Effector memory CD4-positive, alpha-beta T cell (primary cell): ENCODE measurements at places on chromosomes 1 and 21.

DNA sequence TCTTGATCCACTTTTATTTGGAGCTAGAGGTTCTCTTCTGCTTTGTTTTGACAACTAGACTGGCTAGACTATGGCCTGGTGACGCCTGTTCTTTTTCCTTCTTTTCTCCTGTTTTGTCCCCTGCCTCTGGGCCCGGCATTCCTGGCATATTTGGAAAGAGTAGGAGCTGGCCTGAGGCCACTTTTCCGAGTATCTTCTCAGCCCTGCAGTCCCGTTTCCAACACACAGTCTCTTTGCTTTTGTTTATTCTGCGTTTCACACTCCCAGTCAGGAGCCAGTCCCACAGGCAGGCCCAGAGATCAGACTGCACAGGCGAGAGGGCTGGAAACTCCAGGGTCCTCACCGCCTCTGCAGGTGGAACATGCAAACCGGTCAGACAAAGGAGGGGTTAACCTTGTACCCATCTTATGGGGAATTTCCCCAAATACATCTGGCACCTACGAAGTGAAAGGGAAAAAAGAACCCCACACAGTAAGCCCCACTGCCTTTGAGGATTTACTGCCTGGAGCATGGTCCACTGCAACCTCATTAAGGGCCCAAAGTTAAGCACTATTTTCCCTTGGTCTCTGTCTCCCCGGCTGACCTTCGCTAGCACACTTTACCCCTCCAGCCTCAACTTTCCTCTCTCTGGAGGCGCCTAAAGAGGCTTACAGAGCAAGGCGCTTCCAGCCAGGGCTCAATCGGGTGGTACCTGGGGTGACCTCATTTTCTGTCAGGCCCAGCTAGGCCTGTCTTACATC lies 141.1 kb downstream of the TOMM20 start:
- DNase-seq: no peak

GRCh38 chr1:168803806-168804510 lies 75.0 kb upstream of the DPT start:
- no peak for DNase-seq

- no peak for DNase-seq
Observed at GRCh38 chr1:15737324-15738319, 1.6 kb downstream of the SLC25A34 start.

DNA sequence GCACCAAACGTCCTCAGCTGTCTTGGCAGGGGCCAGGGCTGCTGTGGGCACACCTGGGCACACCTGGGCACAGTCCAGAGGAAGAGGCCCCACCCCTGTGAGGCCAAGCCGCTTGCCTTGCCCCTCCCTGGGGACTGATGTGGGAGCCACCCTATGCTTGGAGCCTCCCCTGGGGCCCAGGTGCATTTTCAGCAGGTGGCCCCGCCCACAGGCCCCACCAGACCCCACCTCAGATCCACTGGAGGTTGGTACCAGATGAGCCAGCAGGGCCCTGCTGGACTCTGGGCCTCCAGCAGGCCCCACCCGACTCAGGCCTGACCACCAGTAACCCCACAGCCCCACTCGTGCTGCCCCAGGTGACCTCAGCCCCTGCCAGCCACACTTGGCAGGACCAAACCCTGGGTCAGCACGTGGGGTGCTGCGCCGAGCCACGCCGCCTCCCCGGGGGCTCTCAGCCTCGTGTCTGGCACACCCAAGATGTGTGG lies 8.8 kb downstream of the SLC19A1 start:
- no peak for DNase-seq

GRCh38 chr1:109578947-109579443 lies 30.6 kb downstream of the GNAI3 start:
- no peak for DNase-seq

DNA sequence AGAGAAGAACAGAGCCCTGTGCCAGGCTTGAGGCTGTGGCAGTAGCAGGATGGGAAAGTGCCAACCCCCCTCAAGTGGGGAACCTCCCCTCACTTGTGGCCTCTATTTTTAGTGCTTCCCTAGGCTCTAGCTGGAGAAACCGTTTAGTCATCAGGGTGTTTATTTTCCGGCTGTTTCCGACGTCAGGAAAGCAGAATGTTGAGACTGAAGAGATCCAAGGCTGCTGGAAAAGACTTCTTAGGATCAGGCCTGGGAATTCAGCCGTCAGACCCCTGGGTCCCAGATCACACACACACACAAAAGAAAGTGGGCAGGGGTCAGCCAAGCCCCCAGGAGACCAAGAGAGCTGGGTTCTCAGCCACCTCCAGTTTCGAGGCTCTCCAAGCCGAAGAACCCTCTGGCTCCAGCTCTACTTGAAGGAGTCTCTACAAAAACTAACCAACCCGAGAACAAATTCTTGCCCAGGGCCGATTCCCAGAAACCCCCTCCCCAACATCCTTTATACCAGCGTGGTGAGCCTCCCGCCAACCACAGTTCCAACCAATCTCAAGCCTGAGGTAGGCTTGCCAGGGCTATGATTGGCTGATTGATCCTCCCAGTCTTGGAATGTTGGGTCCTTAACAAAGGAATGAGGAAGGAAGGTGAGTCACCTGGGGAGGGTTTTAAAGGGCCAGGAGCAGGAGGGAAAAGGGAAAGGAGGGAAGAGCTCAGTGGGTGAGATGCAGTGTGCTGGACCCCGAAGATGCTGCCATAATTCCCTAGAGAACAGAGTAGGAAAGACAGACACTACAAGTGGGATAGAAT lies 2.5 kb upstream of the MEF2D start:
- no peak for DNase-seq

GRCh38 chr1:27349784-27350662 lies 8.2 kb downstream of the SYTL1 start:
- DNase-seq: no peak

- no peak for DNase-seq
Observed at GRCh38 chr1:215704089-215704860, 137.2 kb downstream of the KCTD3 start.

DNA sequence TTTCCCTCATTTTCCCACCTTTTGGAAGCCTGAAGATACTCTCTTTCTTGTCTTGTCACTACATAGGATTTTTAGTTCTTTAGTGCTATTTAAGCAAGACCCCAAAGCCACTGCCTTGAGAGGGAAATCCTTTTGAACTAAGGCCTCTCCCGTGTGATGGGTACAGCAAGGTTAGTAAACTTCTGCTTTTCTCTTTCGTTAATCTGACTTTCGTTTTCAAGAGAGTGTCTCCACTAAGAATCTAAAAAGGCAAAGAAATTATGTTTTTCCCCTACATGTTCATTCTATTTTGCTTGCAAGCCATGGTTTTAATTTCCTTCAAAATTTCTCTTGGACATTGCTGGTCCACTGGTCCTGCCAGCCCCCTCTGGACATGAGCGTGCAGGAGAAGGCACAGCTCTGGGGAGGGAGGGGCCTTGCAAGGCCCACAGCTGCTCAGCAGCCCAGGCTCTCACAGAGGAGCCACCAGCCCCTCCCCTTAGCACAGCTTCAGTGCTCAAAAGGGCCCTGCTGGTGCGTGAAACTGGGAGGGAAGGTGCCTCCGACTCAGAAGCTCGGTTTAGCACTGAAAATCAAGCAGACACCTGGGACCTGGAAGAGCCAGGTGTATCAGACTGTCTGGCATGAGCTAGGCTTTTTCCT lies 210.9 kb upstream of the GALNT2 start:
- DNase-seq: no peak

- DNase-seq: no peak
Observed at GRCh38 chr1:211033921-211034525, 99.9 kb downstream of the KCNH1 start.

DNA sequence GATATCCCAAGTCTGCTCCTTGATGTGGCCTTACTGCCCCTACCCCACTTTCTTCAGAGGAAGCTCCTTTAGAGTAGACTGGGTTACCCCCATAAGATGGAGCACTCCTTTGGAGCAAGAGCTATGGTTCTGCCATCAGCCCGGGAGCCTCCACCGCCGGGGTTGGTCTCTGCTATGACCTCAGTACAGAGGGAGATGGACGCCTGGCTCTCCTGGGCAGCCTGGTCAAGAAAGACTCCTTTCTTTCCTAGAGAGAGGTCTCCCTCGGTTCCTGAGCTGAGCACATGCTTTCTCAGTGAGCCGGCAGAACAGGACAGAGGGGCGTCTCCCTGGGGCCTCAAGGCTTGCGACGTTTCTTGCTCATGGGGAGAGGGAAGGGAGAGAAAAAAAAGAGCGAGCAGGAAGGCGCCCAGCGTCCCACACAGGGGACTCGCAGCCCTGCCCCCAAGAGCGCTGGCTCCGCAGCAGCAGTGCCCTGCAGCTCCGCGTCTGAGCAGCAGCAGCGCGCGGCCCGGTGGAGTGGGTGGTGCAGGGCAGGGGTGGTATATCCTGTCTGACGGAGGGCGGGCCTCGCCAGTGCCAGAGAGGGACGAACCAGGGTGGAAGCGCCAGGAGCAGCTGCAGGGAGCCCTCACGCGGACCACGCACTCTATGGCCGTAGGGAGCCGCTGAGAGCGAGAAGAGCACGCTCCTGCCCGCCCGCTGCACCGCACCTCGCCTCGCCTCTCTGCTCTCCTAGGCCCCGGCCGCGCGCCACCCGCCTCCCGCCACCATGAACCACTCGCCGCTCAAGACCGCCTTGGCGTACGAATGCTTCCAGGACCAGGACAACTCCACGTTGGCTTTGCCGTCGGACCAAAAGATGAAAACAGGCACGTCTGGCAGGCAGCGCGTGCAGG lies at the start of gene PKP1:
Gene PKP1 (plus strand): TSS at position 576 of the 899 bp plus-strand sequence. CDS start 197 bp downstream, at position 773.
- DNase-seq: no peak

DNA sequence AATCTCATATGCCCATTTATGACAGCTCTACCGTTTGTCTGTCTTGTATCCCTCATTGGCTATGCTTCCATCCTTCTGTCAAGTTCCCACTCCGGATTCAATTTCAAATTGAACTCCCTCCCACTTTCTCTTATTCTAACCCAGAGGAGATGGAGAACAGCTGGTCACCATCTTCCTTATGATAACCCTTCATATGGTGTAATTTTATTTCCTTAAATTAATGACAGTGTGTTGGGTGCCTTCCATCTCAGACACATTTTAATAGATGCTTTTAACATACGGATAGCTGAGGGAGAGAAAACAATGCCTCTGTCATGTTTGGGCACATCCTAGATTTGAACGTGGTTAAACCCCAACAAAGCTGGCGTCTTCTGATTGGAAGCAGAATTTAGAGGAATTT lies 103.0 kb upstream of the PLXNA2 start:
- no peak for DNase-seq

DNA sequence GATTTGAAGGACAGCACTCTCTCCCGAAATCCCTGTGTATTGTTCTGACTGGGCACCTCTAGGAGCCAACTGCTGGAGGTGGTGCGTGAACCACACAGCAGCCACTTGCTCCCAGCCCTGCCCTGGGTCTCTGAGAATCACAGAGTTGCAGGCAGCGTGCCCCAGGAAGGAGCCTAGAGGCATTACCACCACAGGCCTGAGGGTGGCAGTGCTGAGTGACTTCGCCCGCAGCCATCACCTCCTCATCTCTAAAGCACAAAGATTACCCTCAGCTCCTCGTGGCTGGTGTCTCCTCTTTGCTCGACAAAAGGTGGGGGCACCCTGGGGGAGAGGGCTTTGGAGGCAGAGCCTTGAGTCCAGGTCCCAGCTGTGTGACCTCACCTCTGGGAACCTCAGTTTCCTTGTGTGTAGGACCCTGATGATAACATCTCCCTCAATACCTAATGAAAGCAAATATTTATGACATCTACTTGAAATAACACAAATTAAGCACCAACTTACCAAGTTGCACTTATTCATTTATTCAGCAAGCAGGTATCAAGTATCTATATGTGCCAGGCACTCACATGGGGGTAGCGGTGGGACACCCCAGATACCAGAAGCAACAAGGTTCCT lies 86.3 kb downstream of the VWA5B1 start:
- DNase-seq: peak; percentile 11

DNA sequence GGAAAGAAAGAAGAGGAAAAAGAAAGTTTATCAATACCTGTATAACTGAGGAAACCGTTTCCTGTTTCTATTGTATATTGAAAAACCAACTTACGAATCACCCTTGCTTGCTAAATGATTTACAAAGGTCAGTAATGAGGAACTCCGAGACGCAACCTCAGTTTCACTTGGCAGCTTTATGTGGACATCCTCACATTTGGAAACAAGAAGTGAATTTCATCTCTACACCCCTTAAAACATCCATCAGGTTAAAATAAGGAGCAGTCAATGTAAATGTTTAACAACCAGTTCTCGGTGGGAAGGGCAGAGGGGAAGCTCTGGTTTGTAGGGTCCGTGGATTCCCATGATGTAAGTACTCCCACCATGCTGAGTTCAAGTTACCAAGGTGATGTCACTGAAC lies 481.7 kb upstream of the RUNX1 start:
- no peak for DNase-seq

DNA sequence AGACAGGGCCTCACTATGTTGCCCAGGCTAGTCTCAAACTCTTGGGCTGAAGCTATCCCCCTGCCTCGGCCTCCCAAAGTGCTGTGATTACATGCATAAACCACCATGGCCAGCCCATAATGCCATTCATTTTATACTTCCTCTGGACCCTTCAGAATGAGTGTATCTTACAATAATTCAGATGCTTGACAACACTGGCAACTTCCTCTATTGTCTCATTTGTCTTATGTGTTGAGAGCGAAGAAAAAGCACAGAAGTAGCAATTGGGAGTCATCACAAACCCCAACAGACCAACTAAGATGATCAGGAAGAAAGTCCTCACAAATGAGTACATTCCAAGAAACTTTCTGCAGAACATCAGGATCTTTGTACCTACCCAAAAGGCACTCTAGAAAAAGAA lies 191.9 kb downstream of the RERE start:
- no peak for DNase-seq

DNA sequence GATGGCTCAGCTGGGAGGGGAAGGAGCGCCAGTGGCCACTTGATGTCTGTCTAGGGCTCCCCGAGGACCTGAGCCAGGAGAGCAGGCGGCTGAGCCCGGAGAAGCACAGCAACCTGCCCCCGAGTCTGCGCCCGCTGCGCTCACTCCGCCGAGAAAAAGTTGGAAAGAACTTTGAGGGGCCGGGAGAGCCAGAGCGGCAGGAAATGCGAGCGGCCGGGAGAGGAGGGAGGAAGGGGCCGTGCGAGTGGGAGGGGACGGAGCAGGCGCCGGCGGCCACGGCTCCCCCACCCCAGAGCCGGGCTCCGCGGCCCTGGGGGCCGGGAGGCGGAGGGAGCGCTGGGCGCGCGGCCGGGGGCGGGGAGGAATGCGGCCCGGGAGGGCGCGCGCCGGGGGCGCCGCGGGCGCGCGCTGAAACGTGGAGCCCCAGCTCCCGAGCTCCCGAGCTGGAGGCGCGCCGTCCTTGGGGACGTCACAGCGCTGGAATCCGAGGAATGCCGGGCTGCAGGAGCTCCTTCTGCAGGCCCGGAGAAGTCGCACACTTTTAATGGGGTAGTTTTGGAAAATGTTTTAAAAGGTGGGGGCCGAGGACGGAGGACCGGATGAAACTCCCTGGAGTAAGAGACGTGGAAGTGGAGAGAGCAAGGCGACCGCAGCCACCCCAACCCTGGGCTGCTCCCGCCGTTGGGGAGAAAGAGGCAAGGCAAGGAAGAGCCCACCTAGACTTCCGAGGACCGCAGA lies at the start of gene PTPN14:
Gene PTPN14 (minus strand): TSS at position 167 of the 738 bp plus-strand sequence. CDS start 86,799 bp downstream, outside the sequence.
- no peak for DNase-seq

GRCh38 chr1:93081716-93082115 lies 2.6 kb downstream of the MTF2 start:
- no peak for DNase-seq

DNA sequence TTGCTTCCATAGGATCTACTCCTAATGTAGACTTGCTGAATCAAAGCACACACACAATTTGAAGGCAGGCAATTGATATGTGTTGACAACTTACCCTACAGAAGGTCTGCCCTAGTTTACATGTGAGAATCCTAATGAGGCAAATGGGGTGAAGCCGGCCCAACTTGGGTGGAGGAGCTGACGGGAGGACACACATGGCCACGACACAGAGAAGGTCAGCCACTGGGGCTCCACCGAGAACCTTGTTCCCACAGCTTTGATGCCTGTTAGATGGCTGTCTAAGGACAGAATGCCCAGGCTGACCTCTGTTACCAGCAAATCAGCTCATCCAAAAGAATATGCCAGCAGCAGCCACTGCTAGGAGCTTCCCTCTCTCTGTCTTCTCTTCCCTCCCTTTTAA lies 1.5 kb upstream of the PLA2G2D start:
- DNase-seq: no peak
